NCI-H1930 (cell line): ENCODE measurements at places on chromosomes 6 and 20.
A peak's percentile ranks its signal among the peaks of the same experiment; 100 is the strongest.

DNA sequence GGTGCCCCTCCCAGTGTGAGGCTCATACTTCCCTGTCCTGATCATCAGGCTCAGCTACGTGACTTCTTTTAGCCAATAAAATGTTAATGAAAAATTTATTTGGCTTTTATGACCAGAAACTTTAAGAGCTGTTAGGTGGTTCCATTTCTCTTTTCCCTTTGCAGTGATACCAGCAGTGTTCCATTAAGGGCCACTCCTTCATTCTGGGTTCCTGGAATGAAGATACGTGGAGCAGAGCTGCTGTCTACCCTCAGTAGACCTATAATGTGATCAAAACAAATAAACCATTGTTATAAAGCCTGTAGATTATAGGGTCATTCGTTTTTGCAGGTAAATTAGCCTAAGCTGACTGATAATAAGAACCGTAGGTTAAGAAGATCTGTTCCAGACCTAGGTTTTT, 228.0 kb downstream of the ZFAND3 start:
- no peak for DNase-seq

GRCh38 chr6:79687759-79688158, 56.6 kb downstream of the SH3BGRL2 start:
- peak; percentile 68 for DNase-seq

DNA sequence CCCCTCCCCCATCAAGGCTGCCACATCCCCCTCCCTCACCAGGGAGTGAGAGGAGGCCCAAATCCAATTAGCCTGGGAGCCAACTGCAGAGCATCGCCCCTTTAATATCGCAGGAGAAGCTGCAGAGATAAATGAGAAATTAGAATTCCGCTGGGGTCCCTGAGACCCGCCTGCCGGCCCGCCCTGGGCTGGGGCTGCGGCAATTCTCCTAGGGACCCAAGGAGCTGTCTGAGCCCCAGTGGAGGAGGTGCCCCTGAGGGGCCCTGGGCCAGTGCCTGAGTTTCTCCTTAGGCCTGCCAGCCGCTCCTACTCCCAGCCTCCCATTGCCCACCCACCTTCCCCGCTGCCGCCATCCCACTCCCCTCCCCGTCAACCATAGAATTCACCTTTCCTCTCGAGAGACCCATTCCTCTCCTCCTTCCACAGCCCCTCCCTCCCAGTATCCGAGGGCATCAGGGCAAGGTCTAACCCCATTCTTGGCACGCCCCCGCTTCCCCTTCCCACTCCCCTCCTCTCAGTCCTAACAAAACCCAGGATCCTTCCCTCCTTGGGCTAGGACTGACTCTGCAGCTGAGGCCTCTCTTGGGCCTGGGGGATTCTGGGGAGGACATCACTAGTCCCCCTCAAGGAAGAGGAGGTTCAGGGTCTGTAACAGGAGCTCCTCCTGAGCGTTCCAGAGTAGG, 20.0 kb upstream of the CDH22 start:
- no peak for DNase-seq

DNA sequence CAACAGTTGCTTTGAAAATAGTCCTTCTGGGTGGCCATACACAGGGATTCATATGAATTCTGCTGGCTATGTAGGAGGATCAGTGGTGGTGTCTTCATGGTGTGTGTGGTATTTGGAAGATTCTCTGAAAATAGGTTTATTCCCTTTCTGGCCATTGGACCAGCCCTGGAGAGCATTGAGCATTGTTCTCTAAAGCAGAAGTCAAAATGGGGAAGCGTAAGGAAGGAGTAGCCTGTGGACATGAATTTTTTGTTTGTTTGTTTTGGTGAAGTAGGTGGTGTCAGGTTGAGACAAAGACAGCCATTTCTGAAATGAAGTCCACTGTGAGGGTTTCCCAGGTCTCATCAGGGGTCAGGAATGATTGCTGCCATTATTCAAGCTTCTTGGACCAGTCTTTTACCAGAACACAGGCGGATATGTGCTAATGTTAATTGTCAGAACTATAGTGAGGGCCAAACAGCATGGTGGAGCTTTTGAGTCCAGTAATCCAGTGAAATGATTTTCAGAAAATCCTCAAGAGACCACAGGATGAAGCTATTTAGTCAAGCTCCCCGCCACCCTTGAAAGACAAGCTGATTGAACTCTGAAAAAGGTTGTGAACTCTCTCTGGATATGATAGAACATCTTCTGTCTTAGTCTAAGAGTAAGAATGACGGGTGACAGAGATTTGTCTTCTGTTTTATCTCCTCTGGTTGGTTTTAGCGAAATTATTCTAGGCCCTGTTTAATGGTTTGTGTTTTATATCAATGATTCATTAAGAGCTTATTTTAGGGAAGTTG, 60.0 kb downstream of the DNAH8 start:
- DNase-seq: no peak

- no peak for DNase-seq
These were observed 34.9 kb downstream of the RNF24 start for GRCh38 chr20:3980260-3981131.

GRCh38 chr20:4183361-4183760, 168.0 kb upstream of the RNF24 start:
- DNase-seq: no peak

- DNase-seq: no peak
These were observed 780 bp upstream of the KIAA0319 start for GRCh38 chr6:24646771-24647170.

DNA sequence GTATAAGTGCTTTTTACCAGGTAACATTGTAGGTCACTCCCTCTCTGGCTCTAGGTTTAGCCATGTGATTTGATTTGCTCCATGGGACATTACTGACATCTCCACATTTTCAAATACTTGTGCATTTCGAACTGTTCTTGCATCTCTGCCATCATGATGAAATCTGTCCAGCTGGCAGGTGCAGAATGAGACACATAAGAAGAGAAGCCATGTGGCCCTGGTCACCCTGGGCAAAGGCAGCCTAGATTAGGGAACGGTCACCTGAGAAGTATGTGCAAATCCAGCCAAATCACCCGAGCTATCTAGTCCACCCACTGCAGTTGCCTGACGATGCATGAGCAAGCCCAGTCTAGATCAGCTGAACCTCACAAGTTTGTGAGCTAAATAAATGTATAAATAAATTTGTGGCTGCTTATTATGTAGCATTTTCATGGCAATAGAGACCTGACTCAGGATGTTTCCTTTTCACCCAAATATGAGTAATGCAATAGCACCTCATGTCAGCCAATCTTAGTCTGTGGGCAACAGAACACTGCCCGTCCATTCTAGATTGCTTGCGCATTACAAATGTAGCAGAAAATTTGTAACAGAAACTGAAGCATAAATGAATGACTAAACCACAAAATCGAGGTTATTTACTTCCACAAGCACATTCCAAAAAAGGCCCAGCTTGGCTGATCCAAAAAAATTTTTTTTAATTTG, 115.2 kb downstream of the PAK5 start:
- DNase-seq: no peak

DNA sequence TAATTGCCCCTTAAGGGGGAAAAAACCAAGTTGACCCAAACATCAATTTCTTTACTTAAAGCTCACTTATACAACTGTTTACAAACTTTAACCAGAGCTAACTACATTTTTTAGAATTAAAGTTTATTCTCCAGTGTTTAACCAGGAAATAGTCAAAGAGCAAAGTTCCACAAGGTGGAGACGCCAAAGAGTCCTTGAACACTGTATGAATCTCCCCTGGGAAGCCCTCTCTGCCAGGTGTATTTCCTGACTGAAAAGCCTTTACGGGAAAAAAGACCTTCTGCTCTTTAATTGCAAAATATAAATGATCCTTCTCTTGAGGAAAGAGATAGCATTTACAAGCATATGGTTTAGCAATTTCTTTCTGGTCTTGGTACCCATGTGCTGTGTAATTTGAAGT, 36.2 kb downstream of the BTBD9 start:
- DNase-seq: no peak

GRCh38 chr6:169831450-169832246, 80.2 kb downstream of the ERMARD start:
- DNase-seq: peak; percentile 63
